ENCODE measurements at places on chromosomes 7 and 10.

- H3K27me3 ChIP-seq: peaks cover 100% of the 10 kb centered on the region
- ATAC-seq: no peak
- H3K36me3 ChIP-seq: peaks cover 7% of the 10 kb centered on the region
- no peak overlapping the region for H3K27ac ChIP-seq
These were observed 1.9 kb downstream of the CHAT start for GRCh38 chr10:49615721-49616120.

DNA sequence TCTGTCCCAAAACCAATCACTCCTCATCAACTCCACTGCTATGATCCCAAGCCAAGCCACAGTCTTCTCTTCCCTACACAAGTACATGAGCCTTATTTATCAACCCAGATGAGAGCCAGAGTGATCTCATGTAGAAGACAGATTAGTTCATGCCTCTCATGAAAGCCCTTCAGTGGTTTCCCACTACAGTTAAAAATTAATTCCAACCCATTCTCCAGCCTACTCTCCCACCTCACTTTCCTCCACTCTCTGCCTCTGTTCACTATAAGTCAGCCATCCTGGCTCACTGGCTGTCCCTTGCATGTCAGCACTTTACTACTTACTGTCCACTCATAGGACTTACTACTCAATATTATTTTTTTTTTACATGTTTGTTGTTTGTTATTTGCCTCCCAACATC lies 67.3 kb downstream of the CACUL1 start:
- no peak overlapping the region for H3K27ac ChIP-seq
- no peak overlapping the region for H3K4me3 ChIP-seq
- no peak for ATAC-seq

DNA sequence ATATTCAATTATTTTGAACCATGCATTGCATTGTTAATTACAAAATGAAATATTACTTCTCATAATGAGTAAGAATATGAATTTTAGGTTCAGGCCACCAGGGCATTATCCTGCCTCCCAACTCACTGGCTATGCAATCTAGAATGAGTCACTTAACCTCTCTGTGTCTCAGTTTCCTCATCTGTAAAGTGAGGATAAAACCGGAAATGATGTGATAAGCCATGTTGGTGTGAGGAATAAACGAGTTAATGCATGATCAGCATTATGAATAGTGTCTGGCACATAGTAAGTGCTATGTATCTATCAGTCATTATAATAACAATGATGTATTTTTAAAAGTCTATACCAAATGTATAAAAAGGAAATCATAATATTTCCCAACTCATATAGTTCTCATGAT lies 85.5 kb downstream of the SEMA3D start:
- no peaks in the 10 kb centered on the region for H3K27me3 ChIP-seq
- ATAC-seq: no peak
- no peak overlapping the region for H3K27ac ChIP-seq
- H3K36me3 ChIP-seq: no peaks in the 10 kb centered on the region
- no peak overlapping the region for H3K4me3 ChIP-seq

DNA sequence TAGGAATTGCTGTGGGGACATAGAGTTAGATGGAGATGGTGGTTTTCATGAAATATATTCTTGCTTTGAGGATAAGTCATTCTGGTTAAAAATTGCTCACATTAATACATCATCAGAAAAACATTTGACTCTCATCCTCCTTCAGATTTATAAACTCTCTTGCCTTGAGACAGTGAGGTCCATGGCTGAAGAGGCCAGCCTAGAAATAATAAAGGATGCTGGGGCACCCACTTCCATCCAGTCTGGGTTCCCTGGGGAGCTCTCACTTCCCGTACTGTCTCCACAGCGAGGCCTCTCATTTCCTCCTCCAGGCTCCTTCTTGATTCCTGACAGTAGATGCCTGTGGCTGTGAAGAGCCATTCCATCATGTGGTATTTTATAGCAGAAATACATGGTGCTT lies 73.3 kb upstream of the PRKG1 start:
- H3K4me3 ChIP-seq: no peak overlapping the region
- no peaks in the 10 kb centered on the region for H3K4me1 ChIP-seq
- no peaks in the 10 kb centered on the region for H3K36me3 ChIP-seq
- H3K27me3 ChIP-seq: no peaks in the 10 kb centered on the region
- H3K27ac ChIP-seq: no peak overlapping the region

- ATAC-seq: no peak
- no peaks in the 10 kb centered on the region for H3K36me3 ChIP-seq
- no peak overlapping the region for H3K4me3 ChIP-seq
- no peaks in the 10 kb centered on the region for H3K4me1 ChIP-seq
- no peak overlapping the region for H3K27ac ChIP-seq
These were observed 231.5 kb upstream of the ZNF32 start for GRCh38 chr10:43880160-43880559.

GRCh38 chr10:105146436-105146835 lies 505.3 kb downstream of the SORCS3 start:
- ATAC-seq: no peak
- H3K4me1 ChIP-seq: no peaks in the 10 kb centered on the region
- H3K27me3 ChIP-seq: no peaks in the 10 kb centered on the region
- H3K27ac ChIP-seq: no peak overlapping the region

DNA sequence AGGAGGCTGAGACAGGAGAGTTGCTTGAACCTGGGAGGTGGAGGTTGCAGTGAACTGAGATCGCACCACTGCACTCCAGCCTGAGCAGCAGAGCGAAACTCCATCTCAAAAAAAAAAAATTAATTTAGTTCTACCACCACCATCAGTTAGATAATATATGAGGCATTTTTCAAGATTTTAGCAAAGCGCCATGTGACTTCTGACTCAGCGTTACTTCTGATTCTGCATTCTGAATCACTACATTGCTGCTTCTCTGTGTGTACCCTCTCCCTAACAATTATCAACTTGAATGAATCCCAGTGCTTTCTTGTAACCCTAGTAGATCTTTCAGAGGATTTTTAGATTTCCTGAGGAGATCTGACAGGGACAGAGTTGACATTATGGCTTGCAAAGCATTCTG lies 176.8 kb upstream of the SORCS1 start:
- H3K4me3 ChIP-seq: no peak overlapping the region
- no peaks in the 10 kb centered on the region for H3K27me3 ChIP-seq
- no peaks in the 10 kb centered on the region for H3K36me3 ChIP-seq
- no peaks in the 10 kb centered on the region for H3K4me1 ChIP-seq
- no peak overlapping the region for H3K27ac ChIP-seq
- ATAC-seq: no peak

GRCh38 chr7:24754906-24755506 lies 2.3 kb downstream of the GSDME start:
- H3K27me3 ChIP-seq: peaks cover 42% of the 10 kb centered on the region
- H3K4me3 ChIP-seq: no peak overlapping the region
- H3K36me3 ChIP-seq: no peaks in the 10 kb centered on the region
- ATAC-seq: no peak
- peaks cover 27% of the 10 kb centered on the region for H3K4me1 ChIP-seq

DNA sequence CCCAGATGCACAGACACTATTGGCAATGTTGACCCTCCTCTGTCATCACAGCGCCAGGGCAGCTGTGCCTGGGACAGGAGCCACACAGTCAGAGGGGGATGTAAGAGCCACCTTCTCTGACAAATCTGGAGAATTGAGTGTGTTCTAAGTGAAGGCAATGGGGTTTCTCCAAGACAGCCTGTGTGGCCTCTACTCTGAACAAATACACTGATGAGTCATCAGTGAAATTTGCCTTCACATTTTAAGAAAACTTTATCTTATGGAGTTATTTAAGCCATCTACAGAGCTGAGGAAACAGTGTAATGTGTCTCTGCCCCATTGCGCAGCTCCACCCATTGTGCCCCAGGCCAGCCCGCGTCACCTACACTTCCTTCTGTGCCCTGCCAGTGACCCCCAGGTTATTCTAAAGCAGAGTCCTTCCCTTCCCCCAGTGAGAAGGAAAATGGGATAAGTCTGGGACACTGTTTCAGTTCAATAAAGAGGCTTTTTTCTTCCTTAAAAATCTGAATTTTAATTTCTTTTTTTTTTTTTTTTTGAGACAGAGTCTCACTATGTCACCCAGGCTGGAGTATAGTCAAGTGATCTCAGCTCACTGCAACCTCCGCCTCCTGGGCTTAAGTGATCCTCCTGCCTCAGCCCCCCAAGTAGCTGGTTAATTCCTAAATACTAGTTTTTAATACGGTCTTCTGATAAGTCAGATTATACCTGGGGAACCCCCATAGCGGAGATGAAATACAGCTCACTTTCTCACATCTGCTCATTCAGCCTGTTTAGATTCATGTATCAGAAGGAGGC lies 21.8 kb downstream of the AKR1E2 start:
- H3K27ac ChIP-seq: no peak overlapping the region
- H3K4me3 ChIP-seq: no peak overlapping the region
- peaks cover 21% of the 10 kb centered on the region for H3K4me1 ChIP-seq
- peak; percentile 25 for ATAC-seq

DNA sequence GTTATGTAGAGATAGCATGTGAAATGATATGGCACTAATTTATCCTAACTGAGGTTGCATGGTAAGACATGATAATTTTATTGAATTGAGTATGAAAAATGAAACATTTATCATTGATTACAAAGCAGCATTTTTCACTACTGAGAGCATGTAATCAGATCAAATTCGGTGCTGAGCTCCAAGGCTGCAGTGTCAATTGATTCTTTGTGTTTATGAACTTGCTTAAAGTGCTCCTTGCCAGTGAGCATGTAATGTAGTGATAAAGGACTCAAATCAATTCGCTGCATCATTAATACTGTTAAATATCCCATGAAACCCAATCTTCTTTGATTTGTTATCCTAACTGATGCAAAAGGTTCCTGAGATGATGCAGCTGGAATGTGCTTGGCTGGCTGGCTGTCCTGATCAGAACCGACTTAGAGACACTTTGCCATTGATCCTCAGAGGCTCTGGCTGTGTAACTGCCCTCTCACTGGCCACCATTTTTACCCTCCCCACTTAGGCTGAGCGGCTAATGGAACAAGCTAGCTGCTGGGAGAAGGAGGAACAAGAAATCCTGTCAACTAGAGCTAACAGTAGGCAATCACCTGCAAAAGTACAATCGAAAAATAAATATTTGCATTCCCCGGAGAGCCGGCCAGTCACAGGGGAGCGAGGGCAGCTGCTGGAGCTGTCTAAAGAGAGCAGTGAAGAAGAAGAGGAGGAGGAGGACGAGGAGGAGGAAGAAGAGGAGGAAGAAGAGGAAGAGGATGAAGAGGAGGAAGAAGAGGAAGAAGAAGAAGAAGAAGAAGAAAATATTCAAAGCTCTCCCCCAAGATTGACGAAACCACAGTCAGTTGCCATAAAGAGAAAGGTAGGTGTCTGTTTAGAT lies 89.8 kb upstream of the SAMD8 start:
- ATAC-seq: no peak
- peak overlapping the region; percentile 3 for H3K4me3 ChIP-seq
- peak overlapping the region; percentile 36 for H3K27ac ChIP-seq
- H3K36me3 ChIP-seq: peaks cover 52% of the 10 kb centered on the region

GRCh38 chr7:17564678-17565212 lies 266.3 kb downstream of the AHR start:
- H3K27ac ChIP-seq: no peak overlapping the region
- no peak for ATAC-seq
- H3K27me3 ChIP-seq: peaks cover 6% of the 10 kb centered on the region
- H3K4me1 ChIP-seq: no peaks in the 10 kb centered on the region
- no peak overlapping the region for H3K4me3 ChIP-seq
- H3K36me3 ChIP-seq: no peaks in the 10 kb centered on the region

DNA sequence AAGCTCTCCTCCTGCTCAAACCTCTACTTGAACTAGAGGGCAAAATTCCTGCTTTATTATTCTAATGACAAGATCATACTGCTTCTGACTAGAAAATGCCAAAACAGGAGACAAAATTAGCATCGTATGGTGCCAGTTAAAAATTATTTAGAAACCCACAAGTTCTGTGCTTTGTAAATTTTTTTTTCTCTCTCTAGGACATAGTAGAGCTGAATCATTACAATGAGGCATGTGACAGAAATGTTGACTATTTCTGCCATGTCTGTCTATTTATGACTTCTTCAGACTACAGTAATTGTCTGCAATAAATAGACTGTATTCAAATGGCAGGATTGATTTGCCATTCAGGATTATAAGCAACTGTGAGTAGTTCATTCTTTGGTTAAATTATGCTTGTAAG lies 335.8 kb downstream of the PRPF18 start:
- ATAC-seq: no peak
- H3K4me3 ChIP-seq: no peak overlapping the region
- H3K36me3 ChIP-seq: no peaks in the 10 kb centered on the region
- H3K27me3 ChIP-seq: no peaks in the 10 kb centered on the region

GRCh38 chr10:106935978-106936451 lies 228.5 kb downstream of the SORCS1 start:
- H3K4me1 ChIP-seq: peaks cover 15% of the 10 kb centered on the region
- no peak overlapping the region for H3K27ac ChIP-seq

GRCh38 chr7:52842202-52842900 lies 193.1 kb upstream of the POM121L12 start:
- ATAC-seq: no peak
- H3K27ac ChIP-seq: no peak overlapping the region
- H3K36me3 ChIP-seq: no peaks in the 10 kb centered on the region
- no peaks in the 10 kb centered on the region for H3K4me1 ChIP-seq

- ATAC-seq: peak; percentile 62
- no peak overlapping the region for H3K4me3 ChIP-seq
- peaks cover 4% of the 10 kb centered on the region for H3K36me3 ChIP-seq
- no peaks in the 10 kb centered on the region for H3K27me3 ChIP-seq
These were observed 101.7 kb upstream of the KLF6 start for GRCh38 chr10:3886641-3887251.

Data from stimulated activated memory B cell treated with anti-CD40 and anti-IgM and Interleukin-4, amounts not matched to agents 10 μg/mL and 1 μg/mL and 100 μg/mL, for 72 hours (primary cell).